HS-27A (cell line): ENCODE measurements at places on chromosomes 16 and 17.

- no peak for DNase-seq
Measured at GRCh38 chr17:42177684-42178083, 3.3 kb downstream of the KCNH4 start.

GRCh38 chr16:57113042-57113453 lies 20.7 kb downstream of the CPNE2 start:
- no peak for DNase-seq

DNA sequence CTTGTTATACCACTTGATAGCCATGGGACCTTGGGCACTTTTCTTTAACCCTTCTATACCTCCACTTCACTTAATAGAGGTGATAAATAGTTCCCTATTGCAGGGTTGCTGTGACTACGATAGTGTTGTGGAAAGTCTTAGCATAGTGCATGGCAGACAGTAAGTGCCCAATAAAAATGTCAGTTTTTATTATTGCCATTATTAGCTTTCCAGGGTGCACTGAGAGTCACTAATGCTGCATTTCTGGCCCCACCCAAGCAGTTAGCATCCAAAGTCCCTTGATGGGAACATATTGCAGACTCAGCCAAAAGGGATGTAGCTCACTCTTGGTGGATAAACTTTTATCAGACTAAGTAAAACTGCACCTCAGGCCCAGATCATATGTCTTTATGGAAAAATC lies 41.5 kb upstream of the TEKT3 start:
- no peak for DNase-seq

GRCh38 chr17:66460558-66460957 lies 158.1 kb downstream of the PRKCA start:
- DNase-seq = no peak

- no peak for DNase-seq
Measured at GRCh38 chr16:4859900-4860255, 12.6 kb downstream of the UBN1 start.

DNA sequence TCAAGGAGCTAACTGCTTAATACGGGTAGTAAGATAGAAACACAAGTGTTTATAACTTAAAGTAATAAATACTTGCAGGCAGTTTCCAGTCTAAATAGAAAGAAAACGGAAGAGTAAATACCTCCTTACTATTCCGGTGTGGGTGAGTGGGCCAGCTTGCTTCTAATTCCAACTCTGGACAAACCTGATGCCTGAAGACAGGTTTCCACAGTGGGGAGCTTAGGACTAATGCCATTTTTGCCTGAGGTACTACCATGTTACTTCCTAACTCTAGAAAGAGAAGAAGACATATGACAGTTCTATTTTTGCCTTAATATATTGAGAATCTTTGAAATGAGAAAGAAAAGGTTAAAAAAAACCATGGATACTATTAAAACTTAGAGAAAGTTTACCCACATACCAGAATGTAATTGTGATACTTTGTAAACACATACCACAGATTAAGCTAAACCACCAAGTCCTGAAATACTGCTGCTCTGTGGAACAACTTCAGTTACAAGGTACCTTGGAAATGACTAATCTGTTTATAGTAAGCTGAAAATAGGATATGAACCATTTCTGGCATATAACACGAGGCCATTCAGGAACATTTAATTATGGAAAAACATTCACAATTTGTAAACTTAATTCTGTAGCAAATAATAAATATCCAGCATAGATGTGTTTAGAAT lies 70.2 kb downstream of the ZZEF1 start:
- no peak for DNase-seq

- DNase-seq = no peak
Measured at GRCh38 chr17:39170109-39170508, 4.1 kb upstream of the ARL5C start.

GRCh38 chr17:50212121-50212843 lies 10.9 kb upstream of the COL1A1 start:
- DNase-seq = no peak
